Prostate gland (tissue), 2 donors: ENCODE measurements at places on chromosomes 1 and 21. TPM values are rescaled to one million over a fixed set of nuclear protein-coding genes. Genes with fewer than 3 reads are reported as not detected.

GRCh38 chr1:221435504-221435904 lies 306.4 kb downstream of the DUSP10 start:
- no peak for DNase-seq
- no peak overlapping the region for H3K27ac ChIP-seq
- H3K36me3 ChIP-seq, result no peaks in the 10 kb centered on the region

GPX7 gene
- total RNA-seq, result 22.7 TPM

- peaks cover 4% of the 10 kb centered on the region for H3K36me3 ChIP-seq
- H3K4me1 ChIP-seq, result peaks cover 17% of the 10 kb centered on the region
- H3K27ac ChIP-seq, result no peak overlapping the region
- no peak overlapping the region for H3K4me3 ChIP-seq
Measured at GRCh38 chr1:19346026-19346425, 33.9 kb downstream of the SLC66A1 start.

DNA sequence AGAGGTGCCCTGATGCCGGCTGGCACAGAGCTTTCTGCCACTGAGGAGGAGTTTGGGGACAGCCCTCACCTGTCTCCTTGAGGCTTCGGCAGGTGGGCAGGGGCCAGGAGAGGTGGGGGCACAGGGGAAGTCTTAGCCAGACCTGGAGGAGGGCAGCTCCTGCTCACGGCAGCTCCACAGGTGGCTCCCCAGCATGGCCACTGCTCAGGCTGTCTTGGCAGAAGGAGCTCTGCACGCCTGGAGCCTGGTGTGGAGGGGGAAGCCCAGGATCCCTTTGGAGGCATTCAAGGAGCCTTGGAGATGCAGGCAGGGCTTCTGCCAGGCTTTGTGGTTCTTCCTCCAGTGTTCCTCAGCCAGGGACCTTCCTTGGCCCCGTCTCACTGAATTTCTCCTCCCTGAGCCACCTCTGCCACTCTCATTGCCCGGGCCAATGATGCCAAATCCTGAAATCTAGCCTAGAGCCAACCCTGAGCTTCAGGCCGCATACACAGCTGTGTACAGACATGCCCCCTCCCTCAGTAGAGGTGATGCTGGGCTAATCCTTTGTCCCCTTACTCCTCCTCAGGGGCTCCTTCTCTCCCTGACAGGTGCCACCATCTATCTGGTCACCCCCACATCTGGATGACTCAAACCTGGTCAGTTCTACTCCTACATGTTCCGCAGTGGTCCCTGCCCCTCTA lies 251.8 kb upstream of the VAMP3 start:
- DNase-seq, result no peak
- no peaks in the 10 kb centered on the region for H3K36me3 ChIP-seq
- no peak overlapping the region for H3K4me3 ChIP-seq
- H3K27ac ChIP-seq, result no peak overlapping the region
- H3K27me3 ChIP-seq, result no peaks in the 10 kb centered on the region
- no peaks in the 10 kb centered on the region for H3K4me1 ChIP-seq

PALMD gene
- total RNA-seq, result 18.2 TPM

- no peaks in the 10 kb centered on the region for H3K36me3 ChIP-seq
- no peak overlapping the region for H3K4me3 ChIP-seq
- H3K27ac ChIP-seq, result no peak overlapping the region
- H3K27me3 ChIP-seq, result no peaks in the 10 kb centered on the region
- no peaks in the 10 kb centered on the region for H3K4me1 ChIP-seq
Measured at GRCh38 chr1:187067160-187067559, 238.4 kb downstream of the PLA2G4A start.

EXTL1 gene
- total RNA-seq, result not detected

CD1B gene
- not detected for total RNA-seq

- no peaks in the 10 kb centered on the region for H3K36me3 ChIP-seq
- no peak overlapping the region for H3K4me3 ChIP-seq
- no peak for DNase-seq
- H3K27ac ChIP-seq, result no peak overlapping the region
- H3K4me1 ChIP-seq, result no peaks in the 10 kb centered on the region
Measured at GRCh38 chr1:206661161-206661820, 23.4 kb upstream of the MAPKAPK2 start.

HCN3 gene
- total RNA-seq, result 2.6 TPM

DNA sequence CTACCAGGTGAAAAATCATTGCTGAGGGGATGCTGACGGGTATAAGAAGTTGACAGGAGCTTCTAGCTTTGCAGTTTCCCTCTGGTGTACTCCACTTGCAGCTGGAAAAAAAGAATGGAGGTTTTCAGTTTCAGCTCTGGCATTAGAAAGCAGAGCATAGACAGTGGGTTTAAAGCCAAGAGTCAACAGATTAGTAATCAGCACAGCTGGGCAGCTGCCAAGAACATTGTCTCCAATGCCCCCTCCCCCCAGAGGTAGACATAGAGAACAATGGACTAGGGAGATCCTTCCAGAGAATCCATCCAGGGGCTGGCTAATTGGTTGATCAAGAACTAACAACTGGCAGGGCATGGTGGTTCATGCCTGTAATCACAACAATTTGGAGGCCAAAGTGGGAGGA lies 10.1 kb upstream of the ZBTB8B start:
- H3K27me3 ChIP-seq, result no peaks in the 10 kb centered on the region
- H3K4me1 ChIP-seq, result no peaks in the 10 kb centered on the region
- DNase-seq, result peak; percentile 15
- H3K4me3 ChIP-seq, result no peak overlapping the region
- H3K36me3 ChIP-seq, result no peaks in the 10 kb centered on the region

DNA sequence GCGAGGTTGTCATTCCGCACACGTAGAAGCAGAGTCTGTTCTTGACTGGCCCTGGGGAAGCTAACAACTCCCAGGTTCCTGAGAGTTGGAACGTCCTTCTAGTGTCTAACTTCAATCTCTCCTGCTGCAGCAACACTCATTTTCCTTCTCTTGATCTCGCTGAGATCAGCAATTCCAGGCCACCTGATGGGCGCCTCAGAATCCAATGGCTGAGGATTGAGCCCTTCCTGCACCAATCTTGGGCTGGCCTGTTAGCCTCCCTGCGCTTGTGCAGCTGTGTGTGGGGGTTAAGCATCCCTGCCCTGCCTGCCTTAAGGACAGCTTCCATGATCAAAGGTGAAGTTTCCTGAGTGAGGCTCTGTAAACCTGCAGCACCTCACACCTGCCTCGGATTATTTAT lies 87.9 kb downstream of the SYT2 start:
- no peak overlapping the region for H3K4me3 ChIP-seq
- no peak for DNase-seq
- H3K27me3 ChIP-seq, result no peaks in the 10 kb centered on the region
- no peaks in the 10 kb centered on the region for H3K4me1 ChIP-seq
- H3K36me3 ChIP-seq, result no peaks in the 10 kb centered on the region
- no peak overlapping the region for H3K27ac ChIP-seq

CLDN19 gene
- 1.5 TPM for total RNA-seq

- no peaks in the 10 kb centered on the region for H3K27me3 ChIP-seq
- H3K4me3 ChIP-seq, result peak overlapping the region; percentile 13
- DNase-seq, result no peak
- H3K4me1 ChIP-seq, result no peaks in the 10 kb centered on the region
- no peak overlapping the region for H3K27ac ChIP-seq
Measured at GRCh38 chr1:31238986-31239613, 587 bp downstream of the NKAIN1 start.

DNA sequence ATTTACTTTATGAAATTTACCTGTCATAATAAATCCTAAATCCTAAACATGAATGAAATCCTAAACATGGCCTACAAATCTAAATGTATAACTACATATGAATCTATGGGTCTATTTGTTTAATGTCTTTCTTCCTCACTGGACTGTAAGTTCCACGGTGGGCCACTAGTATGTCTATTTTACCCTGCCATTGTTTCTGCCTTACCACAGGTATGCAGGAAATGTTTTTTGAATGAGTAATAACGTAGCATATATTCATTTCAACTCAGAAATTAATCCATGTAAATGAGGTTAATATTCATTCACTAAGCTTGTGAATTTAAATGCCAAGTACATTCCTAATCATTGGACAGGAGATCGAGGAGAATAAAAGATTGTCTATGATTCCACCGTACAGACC lies 35.3 kb downstream of the B3GALNT2 start:
- no peak for DNase-seq
- H3K36me3 ChIP-seq, result no peaks in the 10 kb centered on the region
- H3K4me1 ChIP-seq, result no peaks in the 10 kb centered on the region

DNA sequence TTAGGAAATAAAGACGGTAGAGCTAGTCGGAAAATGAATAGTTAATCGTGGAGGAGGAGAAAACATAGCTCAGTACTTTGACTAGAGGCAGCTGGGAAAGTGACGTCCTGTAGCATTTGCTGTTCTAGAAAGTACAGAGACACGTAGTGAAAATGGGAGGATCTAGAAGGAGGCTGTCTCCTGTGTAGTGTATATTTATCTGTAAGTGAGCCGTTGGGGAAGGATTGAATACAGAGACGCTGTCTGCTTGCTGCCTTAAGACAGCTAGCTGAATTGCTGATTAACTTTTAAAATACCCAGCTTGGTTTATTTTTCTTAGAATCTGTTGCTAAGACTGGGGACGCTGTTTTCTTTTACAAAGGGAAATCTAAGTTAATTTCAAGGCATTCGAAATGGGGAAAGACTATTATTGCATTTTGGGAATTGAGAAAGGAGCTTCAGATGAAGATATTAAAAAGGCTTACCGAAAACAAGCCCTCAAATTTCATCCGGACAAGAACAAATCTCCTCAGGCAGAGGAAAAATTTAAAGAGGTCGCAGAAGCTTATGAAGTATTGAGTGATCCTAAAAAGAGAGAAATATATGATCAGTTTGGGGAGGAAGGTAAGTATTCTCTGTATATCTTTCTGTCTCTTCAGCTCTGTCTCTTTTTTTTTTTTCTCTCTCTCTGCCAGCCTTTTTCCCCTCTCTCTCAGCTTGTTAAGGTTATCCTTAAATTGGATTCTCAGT lies at the start of gene DNAJB4:
TSS of gene DNAJB4 (plus strand) at position 221 of the 729 bp plus-strand sequence. CDS start at position 393, 172 bp downstream.
- DNase-seq, result peak; percentile 83
- H3K36me3 ChIP-seq, result no peaks in the 10 kb centered on the region
- no peaks in the 10 kb centered on the region for H3K27me3 ChIP-seq
- peak within 1 kb of the TSS; percentile 87 for H3K27ac ChIP-seq
- no peaks in the 10 kb centered on the region for H3K4me1 ChIP-seq
- H3K4me3 ChIP-seq, result peak within 1 kb of the TSS; percentile 33

DNA sequence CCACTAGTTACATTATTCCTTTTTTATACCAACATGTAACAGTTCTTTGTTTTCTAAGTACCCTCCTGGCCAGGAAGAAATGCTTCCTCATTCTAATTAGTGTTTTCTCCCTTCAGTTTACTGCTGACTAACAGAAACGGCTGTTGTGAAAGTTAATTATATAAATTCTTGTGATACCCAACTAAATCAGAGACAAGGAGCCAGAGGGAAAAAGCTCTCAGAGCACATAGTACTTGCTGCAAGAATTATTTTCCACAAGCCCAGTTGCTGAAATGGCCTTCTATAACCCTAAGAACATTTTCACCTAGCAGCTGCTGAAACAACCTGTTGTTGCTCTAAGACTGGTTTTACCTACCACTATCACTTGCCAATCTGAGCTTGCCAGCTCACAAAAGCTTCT lies 82.4 kb downstream of the FAF1 start:
- H3K36me3 ChIP-seq, result no peaks in the 10 kb centered on the region
- no peaks in the 10 kb centered on the region for H3K27me3 ChIP-seq
- no peak overlapping the region for H3K4me3 ChIP-seq
- DNase-seq, result no peak
- no peak overlapping the region for H3K27ac ChIP-seq

CDK18 gene
- 11.1 TPM for total RNA-seq
